ENCODE measurements at places on chromosomes 13 and 19.

GRCh38 chr13:103805771-103806170 is 739.6 kb upstream of the SLC10A2 start:
- DNase-seq, result no peak

- DNase-seq, result peak; percentile 81
Measured at GRCh38 chr13:100573121-100573520, 15.5 kb downstream of the GGACT start.

DNA sequence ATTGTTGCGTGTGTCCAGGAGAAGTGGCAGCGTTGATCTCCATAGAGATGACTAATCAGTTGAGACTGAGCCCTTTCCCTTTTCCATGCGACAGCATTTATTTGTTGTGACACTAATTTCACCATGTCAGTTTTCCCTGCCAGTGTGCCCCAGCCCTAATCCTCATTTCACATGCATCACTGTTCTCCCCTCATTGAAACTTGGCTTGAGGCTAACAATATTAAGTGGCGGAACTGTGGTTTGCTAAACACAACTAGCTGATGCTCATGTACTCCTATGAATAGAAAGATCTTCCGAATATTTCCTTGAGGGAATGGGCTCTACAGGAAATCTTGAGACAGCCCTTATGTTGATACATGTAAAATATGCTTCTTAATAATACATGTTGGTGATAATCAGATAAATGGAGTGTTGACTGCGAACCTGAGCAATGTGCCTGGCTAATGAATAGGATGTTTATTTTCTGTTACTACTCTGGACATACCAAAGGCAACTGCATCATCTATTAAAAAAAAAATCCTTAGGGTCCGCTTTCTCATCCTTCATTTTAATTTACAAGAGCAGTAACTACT is 258.6 kb downstream of the ATP8A2 start:
- no peak for DNase-seq

GRCh38 chr19:12485052-12485416 is 418 bp upstream of the ZNF709 start:
- DNase-seq, result peak; percentile 5

DNA sequence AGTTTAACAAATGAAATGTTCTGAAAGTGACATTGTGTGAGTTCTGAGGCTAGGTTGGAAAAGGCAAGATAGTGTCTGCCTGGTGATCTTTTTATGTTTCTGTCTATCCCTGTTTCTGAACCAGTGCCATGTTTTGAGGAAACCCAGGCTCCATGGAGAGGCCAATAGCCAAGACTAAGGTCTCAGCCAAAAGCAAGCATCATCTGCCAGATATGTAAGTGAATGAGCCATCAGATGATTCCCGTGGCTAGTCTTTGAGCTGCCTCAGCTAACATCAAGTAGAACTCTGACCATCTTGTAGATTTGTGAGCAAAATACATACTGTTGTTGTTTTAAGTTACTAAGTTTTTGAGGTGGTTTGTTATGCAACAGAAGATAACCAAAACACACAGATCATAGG is 19.6 kb upstream of the CCNA1 start:
- no peak for DNase-seq

Data from A172 (cell line).